ENCODE measurements at places on chromosomes 3 and 15. TPM values are rescaled to one million over a fixed set of nuclear protein-coding genes. Genes with fewer than 3 reads are reported as not detected.

HES1 gene
- total RNA-seq: 38.9 TPM

CTXN2 gene
- 0.25 TPM for total RNA-seq

SAMD7 gene
- not detected for total RNA-seq

RBP2 gene
- total RNA-seq: not detected

C3orf22 gene
- 33.0 TPM for total RNA-seq

DNA sequence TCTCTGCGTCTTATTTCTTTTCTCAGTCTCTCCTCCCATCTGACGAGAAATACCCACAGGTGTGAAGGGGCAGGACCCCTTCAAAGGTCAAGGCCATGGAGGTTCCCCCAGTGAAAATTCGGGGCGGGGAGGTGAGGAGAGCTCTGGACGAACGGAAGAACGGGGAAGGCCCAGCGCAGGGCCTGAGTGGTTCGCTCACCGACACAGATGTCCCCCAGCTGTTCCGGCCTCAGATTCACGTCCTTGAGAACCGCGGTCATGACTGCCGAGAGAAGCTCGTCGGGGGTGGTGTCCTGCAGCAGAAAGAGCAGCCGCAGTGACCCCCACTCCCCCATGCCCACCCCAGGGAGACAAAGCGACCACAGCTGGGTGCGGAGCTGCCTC is 542 bp downstream of the ACAA1 start:
- peak; percentile 33 for DNase-seq
- H3K4me1 ChIP-seq: peaks cover 24% of the 10 kb centered on the region
- H3K27ac ChIP-seq: peak overlapping the region; percentile 73
- no peaks in the 10 kb centered on the region for H3K36me3 ChIP-seq
- peak overlapping the region; percentile 89 for H3K4me3 ChIP-seq

DNA sequence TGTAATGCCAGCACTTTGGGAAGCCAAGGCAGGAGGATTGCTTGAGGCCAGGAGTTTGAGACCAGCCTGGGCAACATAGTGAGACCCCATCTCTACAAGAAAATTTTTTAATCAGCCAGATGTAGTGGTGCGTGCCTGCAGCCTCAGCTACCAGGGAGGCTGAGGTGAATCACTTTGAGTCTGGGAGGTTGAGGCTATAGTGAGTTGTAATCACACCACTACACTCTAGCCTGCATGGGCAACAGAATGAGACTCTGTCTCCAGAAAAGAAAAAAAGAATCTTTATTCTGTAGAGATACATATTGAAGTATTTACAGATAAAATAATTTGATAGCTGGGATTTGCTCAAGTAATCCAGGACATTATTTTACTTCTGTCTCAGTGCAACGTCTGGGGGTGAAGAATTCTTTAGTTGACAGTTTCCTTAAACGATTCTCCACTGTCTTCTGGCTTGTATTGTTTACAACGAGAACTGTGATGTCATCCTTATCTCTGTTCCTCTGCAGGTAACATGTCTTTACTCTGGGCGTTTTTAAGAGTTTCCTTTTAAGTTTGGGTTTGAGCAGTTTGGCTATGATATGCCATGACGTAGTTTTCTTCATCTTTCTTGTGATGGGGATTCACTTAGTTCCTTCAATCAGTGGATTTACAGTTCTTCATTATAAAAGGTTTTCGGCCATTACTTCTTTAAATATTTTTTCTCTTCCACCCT is 26.3 kb downstream of the KPNA1 start:
- H3K36me3 ChIP-seq: no peaks in the 10 kb centered on the region
- no peak overlapping the region for H3K27ac ChIP-seq
- no peaks in the 10 kb centered on the region for H3K27me3 ChIP-seq
- H3K4me3 ChIP-seq: no peak overlapping the region

DNA sequence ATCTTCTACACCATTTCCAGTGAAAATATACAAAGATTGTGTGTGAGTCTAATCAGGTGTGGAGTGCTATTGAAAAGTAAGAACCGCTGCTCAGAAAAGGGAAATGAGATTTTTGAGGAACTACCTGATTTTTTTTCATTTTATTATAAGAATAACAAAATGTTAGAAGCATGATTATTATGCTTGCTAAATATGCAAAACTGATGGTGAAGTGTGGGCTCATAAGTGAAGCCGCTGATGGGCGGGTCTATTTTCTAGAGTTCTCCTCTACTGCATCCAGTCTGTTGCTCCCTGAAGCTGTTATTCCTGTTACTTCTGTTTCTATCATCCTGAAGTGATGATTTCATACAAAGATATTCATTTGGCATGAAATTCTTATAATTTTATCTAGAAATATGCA is 612.0 kb downstream of the CADM2 start:
- H3K4me3 ChIP-seq: no peak overlapping the region
- no peaks in the 10 kb centered on the region for H3K27me3 ChIP-seq
- no peaks in the 10 kb centered on the region for H3K36me3 ChIP-seq
- no peak overlapping the region for H3K27ac ChIP-seq

All from testis (tissue), 5 donors.